H54 (cell line): ENCODE measurements at places on chromosomes 1 and 21.

GRCh38 chr1:176996456-176997090, 167.9 kb downstream of the ASTN1 start:
- DNase-seq = no peak

DNA sequence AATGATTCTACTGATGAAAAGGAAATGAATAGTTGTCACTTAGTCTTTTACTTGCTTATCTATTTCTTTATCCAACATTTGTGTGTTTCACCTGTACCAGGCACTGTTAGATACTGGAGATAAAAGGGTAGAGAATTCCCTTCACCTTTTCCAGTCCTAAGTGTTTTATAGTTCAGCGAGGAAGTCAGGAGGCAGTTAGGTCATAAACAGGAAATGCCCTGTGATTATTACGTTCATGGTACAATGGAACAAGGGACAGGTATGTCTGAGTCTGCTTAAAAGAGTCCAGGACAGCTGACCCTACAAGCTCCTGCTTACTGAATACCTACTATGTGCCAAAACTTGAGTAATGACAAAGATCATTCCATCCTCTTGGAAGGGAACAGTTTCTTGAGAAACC, 77.8 kb downstream of the TNR start:
- DNase-seq = no peak

GRCh38 chr1:75765697-75766355, 20.2 kb upstream of the RABGGTB start:
- peak; percentile 15 for DNase-seq

DNA sequence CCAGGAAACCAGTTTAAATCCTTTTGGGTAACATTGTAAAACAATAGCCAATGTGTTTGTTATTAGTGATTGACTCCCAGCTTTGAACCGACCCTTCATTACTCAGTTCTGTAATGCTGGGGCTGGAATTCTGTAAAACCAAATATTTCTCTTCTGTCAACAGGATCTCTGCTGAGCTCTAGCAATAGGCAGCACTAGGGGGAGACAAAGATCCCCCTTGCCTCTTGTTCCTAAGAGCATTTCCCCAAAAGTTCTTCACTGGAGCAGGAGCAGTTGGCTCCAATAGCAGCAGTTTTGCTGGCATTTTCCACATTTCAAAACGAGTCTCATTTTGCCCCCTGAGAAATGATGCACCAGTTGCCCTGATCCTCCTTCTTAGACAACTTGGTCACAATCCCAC, 1671.1 kb downstream of the MRPL39 start:
- DNase-seq = no peak

- no peak for DNase-seq
Observed at GRCh38 chr1:100340494-100340893, 11.8 kb upstream of the CDC14A start.

DNA sequence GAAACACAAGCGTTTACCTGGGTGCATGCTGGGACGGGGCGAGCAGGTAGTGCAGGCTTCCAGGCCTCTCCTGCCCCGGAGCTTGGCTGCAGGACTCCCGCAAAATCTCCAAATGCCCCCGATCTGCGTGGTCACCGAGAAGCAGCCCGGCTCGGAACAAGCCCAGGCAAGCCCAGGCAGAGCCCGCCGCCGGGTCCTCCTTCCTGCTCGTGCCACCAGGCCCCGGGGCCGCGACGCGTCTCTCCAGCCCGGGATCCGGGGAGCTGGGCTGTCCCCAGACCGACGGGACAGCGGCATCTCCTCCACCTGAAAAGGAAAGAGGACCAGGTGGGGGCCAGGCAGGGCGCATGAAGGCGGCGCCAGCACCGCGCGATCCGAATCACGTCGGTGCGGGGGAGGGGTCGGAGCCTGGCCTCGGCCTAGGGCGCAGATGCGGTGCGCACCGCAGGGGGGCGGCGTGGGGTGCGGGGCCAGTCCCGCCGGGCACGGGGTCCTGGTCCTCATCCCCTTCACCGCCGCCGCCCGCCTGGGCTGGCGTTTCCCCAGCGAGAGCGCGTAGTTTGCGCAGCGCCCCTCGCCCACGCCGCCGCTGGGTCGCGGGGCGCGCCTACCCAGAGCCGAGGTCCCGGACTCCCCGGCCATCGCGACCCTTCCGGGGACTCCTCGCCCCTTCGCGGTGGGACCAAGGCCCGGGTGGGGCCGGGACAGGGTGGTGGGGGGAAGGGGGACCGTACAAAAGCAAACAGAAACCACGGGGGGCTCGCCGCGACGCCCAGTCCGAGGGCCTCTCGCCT, 52.4 kb upstream of the H6PD start:
- no peak for DNase-seq

- DNase-seq = no peak
Observed at GRCh38 chr1:22437573-22437972, 14.1 kb upstream of the ZBTB40 start.

DNA sequence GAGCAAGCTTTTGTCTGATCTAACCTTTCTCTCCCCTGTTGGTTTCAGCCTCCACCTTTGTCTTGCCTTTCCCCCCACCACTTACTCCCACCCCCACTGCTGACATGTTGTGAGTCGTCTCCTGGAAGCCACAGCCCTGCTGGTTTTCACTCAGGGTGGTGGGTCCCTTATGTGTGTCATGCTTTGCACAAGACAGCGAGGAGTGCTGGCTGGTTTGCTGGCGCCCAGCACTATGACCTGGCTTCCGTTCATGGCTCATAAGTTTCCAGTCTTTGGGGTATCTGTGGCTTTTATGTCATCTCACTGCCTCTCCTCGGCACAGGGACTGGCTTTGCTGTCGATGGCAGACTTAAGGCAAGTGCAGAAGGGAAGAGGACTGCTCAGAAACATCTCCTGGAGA, 177.7 kb downstream of the KIF26B start:
- no peak for DNase-seq

DNA sequence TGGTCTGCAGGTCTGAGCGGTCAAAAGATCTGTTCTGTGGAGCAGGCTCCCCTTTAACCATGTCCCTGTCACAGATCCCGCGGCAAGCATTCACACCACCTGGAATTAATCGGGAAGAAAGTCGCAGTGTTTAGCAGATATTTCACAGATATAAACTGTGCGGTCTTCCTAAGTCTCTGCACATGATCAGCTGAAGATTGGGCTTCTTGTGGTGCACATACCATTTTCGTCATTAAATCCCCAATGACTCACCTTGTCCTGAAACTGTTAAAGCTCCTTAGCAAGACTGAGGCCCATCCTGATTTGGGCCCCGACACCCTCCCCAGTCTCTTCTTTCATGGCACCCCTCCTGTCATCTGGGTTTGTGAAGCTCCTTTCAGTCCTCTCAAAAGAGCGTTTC, 158.8 kb downstream of the KIF26B start:
- DNase-seq = no peak

- DNase-seq = no peak
Observed at GRCh38 chr1:10776190-10776905, 20.1 kb downstream of the CASZ1 start.

DNA sequence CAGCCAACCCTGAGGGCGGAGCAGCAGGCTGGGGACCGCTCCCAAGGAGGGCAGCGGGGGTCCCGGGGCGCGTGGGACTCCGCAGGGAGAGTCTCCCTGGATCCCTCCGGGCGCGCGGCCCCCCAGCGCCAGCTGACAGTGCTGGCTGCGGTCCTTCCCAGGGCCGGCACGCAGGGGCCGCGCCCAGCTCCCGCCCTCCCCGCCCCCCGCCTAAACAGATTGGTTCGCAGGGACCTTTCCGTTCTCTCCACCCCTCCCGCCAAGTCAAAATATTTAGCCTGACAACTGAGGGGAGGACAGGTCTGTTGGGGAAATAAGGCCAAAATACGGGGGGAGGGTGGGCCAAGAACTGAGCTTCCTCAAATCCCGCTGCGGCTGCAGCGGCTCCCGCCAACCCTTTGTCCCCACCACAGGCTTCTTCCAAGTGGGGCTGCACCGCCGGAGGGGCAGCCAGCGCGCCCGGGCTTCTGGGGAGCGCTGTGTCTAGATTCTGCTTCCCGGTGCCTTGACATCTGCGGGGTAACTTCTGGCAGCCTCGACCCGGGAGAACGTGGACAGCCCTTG, at the start of gene INSRR:
TSS of gene INSRR (minus strand) at position 159 of the 564 bp plus-strand sequence. CDS start 496 bp downstream, outside the sequence.
- no peak for DNase-seq

GRCh38 chr1:223430236-223430635, 37.0 kb downstream of the CCDC185 start:
- DNase-seq = no peak

- DNase-seq = no peak
Observed at GRCh38 chr1:161127649-161128048, 4.8 kb downstream of the DEDD start.

DNA sequence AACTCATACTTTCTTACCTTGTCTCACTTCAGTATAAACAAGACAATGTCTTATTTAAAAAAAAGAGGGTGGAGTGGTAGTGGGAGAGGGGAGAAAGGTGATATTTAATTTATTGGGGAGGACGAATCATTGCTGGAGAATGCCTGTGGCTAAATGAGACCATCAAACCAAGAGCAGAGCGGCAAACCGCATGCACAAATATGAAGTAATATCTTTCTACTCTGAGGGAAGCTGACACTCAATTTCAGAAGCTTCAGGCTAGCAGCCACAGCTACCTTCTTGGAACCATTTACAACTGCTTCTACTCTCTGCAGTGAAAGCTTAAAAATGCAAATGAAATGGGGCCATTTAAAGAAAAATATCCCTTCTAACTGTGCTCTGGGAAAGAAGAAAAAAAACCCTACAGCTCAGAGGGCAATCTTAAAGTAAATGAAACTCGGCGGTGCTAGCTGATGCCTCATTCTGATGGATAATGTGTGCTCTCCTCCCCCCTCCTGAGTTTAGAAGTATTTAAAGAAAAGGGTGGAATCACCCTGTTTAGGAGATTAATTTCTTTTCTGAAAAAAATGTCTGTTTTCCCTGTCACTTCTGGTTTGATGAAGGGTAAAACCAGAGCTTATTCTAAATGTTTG, 178.2 kb upstream of the CAMK1G start:
- DNase-seq = no peak

DNA sequence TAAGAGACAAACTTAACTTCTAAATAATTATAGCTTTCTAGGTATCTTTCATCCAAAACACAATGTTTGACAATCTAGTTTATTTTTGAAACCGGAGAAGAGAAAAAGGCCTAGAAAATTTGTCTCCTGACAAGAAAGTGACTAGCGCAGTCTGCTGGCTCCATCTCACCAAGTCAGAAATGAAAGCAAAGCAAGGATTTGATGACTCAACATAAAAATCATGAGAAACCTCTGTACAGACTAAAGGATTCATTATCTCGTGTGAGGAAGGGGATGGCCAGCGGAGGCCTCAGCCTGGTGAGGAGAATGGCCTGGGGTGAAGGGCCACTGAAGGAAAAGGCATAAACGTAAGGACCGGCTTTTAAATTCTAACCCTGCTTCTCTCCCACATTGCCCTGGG, 20.0 kb upstream of the TSNAX start:
- no peak for DNase-seq

- DNase-seq = no peak
Observed at GRCh38 chr1:232131715-232132391, 498.1 kb downstream of the SIPA1L2 start.

GRCh38 chr1:244449936-244450508, 1.7 kb downstream of the ADSS2 start:
- no peak for DNase-seq

GRCh38 chr1:204959374-204959773, 83.6 kb upstream of the CNTN2 start:
- no peak for DNase-seq

- no peak for DNase-seq
Observed at GRCh38 chr1:83571536-83571935, 427.4 kb downstream of the TTLL7 start.

- DNase-seq = no peak
Observed at GRCh38 chr1:150843474-150843873, 32.9 kb downstream of the ARNT start.

DNA sequence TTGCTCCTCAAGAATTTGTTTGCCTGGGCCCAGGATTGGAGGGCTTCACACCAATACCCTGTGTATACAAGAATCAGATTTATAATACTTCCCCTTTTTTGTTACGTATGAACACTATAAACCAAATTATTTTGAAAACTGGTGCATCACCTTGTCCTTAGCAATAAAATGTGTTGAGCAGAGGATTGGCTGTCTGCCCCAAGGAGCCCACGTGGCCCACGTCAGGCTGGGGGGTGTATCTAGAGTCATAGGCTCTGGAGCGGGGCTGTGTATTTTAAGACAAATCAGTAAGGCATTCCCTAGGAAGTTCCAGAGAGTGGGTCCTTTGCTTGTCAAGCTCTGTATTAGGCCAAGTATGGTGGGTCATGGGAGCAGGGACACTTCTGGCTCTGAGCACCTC, 2.0 kb upstream of the ST3GAL3 start:
- DNase-seq = no peak

- DNase-seq = no peak
Observed at GRCh38 chr1:226708967-226709396, 30.1 kb downstream of the ITPKB start.

DNA sequence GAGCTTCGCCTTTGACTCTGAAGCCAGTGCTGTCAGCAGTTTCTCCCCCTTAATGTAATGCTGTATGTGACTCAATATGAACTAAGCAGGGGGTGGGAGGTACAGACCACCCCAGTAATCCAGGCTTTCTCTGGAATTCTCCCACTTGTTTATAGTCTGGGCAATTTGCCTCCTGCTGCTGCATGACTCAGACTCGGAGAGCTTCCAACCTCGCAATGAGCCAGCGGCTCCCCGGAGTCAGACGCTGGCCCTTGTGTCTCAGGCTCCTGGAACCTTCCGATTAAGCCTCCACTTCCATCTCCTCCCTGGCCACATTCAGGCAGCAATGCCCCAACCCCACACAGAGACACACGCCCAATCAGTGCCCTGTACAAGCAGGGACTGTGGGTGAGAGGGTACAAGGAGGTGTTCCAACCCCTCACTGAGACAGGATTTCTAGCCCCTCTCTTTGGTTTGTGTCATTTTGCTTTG, 471.7 kb upstream of the VAMP3 start:
- peak; percentile 32 for DNase-seq

DNA sequence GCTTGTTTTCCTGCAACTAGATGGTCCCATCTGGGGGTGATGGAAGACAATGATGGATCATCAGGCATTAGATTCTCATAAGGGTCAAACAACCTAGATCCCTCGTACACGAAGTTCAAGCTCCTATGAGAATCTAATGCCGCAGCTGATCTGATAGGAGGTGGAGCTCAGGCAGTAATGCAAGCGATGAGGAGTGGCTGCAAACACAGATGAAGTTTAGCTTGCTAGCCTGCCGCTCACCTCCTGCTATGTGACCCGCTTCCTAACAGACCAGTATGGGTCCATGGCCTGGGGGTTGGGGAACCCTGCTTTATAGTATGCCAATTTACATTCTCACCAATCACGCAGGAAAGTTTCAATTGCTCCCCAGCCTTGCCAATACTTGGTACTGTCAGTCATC, 37.5 kb downstream of the TLR5 start:
- DNase-seq = no peak

GRCh38 chr1:100325415-100326324, 26.6 kb upstream of the CDC14A start:
- DNase-seq = no peak

GRCh38 chr1:21573475-21573874, 64.3 kb downstream of the ALPL start:
- DNase-seq = no peak

GRCh38 chr1:155177918-155178281, 4.3 kb downstream of the TRIM46 start:
- no peak for DNase-seq

GRCh38 chr1:216310776-216311175, 112.5 kb downstream of the USH2A start:
- peak; percentile 4 for DNase-seq

GRCh38 chr1:25817840-25818501, 1.8 kb upstream of the MTFR1L start:
- DNase-seq = no peak
